ENCODE measurements at places on chromosomes 2 and 18. TPM values are rescaled to one million over a fixed set of nuclear protein-coding genes. Genes with fewer than 3 reads are reported as not detected.

DNA sequence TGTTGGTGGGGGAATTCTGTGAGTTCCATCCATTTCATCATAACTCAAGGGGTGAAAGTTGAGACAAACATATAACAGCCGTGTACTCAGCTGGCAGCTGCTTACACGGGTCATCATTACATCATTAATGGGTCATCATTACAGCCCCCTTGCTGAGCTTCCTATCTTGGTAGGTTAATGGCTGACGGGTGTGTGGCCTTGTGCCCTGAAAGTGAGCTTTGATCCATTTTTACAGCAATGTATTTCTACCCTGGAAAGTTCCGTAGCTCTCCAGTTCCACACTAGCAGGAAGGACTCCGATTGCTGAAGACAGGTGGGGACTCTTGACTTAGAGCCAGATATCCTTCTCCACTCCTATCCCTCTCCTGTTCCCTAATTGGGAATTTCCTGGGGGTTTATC is 105.2 kb upstream of the DLX2 start:
- no peak for DNase-seq

DNA sequence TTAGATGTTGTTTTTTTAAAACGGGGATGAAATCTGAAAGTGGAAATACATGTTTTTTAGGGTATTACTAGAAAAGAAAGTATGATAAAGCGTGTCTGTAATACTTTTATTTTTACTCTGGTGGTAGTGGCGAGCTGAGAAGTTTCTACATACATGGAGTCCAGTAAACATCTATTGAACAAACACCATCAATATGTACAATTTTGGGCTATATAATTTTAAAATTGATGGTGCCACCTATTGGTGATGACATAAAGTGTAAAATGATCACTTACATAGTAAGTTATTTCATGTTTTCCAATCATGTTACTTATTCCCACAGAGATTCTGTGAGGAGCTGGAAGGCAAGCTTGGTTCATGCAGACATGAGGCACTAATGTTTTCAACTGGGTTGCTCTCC is 31.5 kb upstream of the NFE2L2 start:
- DNase-seq: peak; percentile 39

Gene L3MBTL4
- 0.49 TPM for total RNA-seq

GRCh38 chr18:34738175-34738894 is 28.2 kb downstream of the DTNA start:
- no peak for DNase-seq

Gene ZDBF2
- total RNA-seq: 21.4 TPM

Gene SAG
- 0.06 TPM for total RNA-seq

Gene PPP1R7
- total RNA-seq: 61.3 TPM

- no peak for DNase-seq
These were observed 1094.7 kb upstream of the DDX18 start for GRCh38 chr2:116719836-116720235.

Gene OTX1
- total RNA-seq: not detected

DNA sequence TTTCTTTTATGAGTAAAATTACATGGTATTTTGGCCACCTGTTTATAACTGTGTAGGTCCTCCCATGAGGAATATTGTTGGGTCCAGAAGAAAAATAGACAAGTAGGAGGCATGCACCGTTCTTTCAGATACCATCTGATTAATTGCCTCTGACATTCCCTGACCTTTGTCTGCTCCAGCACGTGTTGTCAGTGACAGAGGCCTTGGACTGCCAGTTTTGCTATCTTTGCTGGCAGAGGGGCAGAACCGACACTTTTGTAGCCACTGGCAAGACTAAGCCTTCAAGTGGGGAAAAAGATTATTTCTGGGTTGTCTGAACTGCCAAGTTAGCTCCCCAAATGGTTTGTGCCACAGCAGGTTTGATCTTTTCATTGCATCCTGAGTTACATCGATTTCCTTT is 276.9 kb downstream of the CAMKMT start:
- DNase-seq: no peak

Gene SERPINB7
- not detected for total RNA-seq

Gene ARHGAP15
- total RNA-seq: 225 TPM

Gene DHX57
- total RNA-seq: 16.6 TPM

Gene HNRNPLL
- total RNA-seq: 105 TPM

DNA sequence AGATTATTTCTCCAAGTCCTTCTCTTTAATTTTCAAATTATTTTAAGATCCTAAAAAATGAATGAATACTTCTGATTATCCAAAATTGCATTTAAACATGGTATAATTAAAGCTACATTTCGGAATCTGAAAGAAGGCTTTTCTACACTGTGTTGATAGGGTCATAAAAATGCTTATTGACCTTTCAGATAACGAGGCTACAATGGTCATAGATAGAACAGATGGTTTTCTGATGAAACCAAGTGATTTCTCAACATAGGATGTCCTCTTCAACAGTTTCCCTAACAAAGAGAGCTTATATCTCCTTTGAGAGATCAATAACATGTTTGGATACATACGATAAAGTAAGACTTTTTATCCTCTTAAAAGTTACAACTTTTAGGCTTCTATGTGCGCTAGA is 201.1 kb downstream of the PTH2R start:
- DNase-seq: no peak

DNA sequence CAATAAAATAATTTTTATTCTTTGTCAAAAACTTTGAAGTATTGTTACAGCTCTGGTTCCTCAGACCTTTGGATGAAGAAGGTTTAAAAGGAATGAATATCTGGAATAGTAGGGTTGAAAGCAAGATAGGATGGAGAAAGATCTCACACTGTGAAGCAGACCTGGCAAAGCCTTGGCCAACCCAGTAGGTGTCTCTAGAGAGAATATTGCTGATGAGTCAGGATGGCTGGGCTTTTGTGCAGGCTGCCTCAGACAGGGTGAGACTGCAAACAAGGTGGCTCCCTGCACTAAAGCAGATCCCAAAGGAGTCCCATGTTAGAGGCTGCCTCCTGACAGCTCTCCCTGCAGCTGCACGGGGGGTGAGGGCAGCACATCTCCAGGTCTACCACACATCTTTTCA is 226.0 kb upstream of the ITGA4 start:
- no peak for DNase-seq

DNA sequence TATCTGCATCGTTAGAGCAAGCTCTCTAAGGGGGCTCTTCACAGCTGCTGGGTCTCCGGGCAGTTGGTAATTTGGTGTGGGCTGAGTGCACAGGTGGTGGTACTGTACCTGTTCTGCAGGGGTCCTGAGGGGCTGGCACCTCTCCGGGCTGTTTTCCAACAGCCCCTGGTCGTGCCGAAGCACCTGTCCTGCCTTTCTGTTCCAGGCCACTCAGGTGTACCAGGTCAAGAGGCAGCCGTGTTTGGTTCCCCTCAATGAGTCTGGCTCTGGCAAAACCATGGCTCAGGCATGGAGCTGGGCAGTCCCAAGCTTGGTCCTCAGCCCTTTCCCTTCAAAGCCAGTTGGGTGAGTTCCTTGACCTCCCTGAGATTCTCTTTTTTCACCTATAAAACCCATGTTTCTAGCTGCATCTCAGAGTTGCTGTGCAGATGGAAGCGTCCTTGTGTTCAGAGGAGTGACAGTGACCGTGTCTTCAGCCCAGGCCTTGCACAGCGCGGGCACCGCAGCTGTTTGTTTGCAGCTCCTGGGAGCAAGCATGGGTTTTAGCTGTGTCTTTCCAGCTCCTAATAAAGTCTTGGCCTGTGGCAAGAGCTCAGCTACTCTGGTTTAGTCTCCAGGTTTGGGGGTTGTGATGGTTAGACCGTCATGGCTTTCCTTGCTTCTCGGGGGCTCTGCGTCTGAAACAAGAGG is 110.9 kb downstream of the GLI2 start:
- no peak for DNase-seq

Gene AQP12B
- not detected for total RNA-seq

GRCh38 chr18:74115046-74115445 is 32.6 kb downstream of the FBXO15 start:
- no peak for DNase-seq

Gene SPAG16
- 6.3 TPM for total RNA-seq

Gene SPEG
- 8.8 TPM for total RNA-seq

Gene DLGAP1
- total RNA-seq: 0.17 TPM

Gene DOK1
- 34.8 TPM for total RNA-seq

DNA sequence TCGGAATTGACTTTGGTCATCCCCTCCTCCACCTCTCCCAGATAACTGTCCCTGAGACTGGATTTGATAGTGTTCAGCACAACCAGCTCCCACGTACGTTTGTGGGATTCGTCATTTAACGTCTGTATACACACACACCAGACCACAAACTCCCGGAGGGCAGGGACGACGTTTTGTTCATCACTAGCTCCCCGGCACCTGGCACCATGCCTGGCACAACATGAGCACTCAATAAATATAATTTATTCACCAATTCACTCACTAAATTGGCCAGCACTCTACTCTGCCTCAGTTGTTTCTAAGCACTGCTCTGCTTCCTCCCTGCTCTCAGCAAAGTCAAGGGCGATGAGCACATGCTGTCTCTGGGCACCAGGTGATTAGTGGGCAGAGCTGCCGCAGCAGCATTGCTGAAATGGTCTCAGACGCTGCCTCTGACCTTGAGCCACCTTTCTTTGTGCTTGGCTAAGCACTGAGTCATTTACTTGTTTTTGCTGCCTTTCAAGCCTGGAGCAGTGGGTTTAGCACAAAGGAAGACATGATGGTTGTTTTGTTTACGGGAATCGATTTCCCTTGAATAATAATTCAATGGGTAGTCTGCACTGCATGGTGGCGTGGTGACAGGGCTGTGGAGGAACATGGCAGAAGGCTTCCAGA is 19.3 kb upstream of the LOXHD1 start:
- DNase-seq: no peak

Gene ITPRID2
- 30.8 TPM for total RNA-seq

DNA sequence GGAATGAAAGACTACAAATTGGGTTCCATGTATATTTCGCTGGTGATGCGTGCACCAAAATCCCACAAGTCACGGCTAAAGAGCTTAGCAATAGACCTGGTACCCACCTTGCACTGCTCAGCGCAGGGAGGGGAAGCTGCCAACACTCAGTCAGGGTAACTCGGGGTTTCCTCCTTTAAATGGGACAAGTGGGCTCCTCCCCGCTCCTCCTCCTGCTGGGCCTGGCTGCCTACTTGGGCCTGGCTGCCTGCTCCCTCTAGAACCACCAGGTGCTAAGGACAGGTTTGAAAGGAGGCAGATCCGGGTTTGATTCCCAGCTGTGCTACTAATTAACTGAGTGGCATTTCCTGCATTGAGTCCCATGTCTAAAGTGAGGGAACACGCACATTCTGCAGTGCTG is 23.4 kb downstream of the MYO7B start:
- no peak for DNase-seq

DNA sequence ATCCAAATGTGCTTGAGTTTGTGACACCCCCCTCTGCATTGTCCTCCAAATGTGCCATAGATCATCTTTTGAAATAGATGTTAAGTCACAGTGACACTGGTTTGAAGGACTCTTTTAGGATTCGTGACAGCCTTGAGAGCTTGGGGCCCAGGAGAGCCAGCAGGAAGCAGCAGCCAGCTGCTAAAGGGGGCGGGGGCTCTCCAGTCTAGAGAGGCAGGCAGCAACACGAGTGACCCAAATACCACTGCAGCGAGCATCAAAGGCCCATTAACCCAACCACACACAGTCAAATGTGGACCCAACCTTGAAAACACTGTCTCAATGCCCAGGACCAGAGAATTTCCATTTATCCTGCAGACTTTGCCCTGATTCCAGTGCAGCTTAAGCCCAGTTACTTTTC is 75.6 kb downstream of the ZBTB7C start:
- no peak for DNase-seq

DNA sequence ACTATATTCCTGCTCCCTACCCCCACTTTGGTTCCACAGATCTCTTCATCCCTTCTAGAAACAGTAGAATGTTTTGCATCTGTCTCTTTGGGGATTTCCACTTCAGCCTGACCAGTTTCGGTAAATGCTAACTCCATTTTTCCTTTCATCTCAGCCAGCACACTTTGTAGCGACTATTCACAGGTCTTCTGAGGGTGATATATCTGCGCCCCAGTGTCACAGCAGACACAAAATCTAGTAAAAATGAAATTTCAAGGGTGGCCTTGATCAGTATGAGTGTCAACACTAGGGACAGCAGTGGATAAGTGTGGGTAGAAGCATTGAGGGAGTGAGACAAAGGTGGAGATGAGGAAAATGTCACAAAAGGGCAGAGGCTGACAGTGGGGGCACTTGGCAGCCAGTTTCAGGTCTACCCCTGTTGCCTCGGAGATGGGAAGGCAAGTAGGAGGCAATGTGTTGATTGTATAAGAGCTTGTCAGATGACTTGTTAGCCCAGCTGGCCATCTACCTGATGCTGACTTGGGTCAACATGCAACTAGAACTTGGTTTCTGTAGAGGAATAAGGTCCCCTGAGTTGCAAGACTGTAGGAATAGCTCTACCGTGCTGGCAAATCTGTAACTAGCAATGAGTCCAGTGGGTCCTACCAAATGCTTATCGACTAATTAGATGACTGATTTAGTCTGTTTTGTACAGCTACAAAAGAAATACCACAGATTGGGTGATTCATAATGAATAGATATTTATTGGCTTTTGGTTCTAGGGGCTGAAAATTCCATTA is 60.7 kb downstream of the CXCR4 start:
- DNase-seq: peak; percentile 42

GRCh38 chr2:46294176-46294836 is 2.9 kb upstream of the EPAS1 start:
- no peak for DNase-seq

- no peak for DNase-seq
These were observed 62.5 kb downstream of the PHLPP1 start for GRCh38 chr18:62777814-62778213.

GRCh38 chr2:123085484-123085883 is 939.6 kb upstream of the CNTNAP5 start:
- DNase-seq: no peak

GRCh38 chr2:73836141-73836943 is 7.6 kb downstream of the STAMBP start:
- DNase-seq: no peak

- DNase-seq: no peak
These were observed 213.6 kb downstream of the ATAD2B start for GRCh38 chr2:23713351-23713750.

GRCh38 chr2:39568561-39569006 is 97.1 kb upstream of the TMEM178A start:
- no peak for DNase-seq

Gene GNLY
- total RNA-seq: 17.2 TPM

GRCh38 chr2:206023183-206023582 is 62.8 kb downstream of the INO80D start:
- no peak for DNase-seq

Gene GREB1
- 0.19 TPM for total RNA-seq

- DNase-seq: no peak
These were observed 21.1 kb upstream of the IHH start for GRCh38 chr2:219081701-219082331.

Gene FSHR
- not detected for total RNA-seq

DNA sequence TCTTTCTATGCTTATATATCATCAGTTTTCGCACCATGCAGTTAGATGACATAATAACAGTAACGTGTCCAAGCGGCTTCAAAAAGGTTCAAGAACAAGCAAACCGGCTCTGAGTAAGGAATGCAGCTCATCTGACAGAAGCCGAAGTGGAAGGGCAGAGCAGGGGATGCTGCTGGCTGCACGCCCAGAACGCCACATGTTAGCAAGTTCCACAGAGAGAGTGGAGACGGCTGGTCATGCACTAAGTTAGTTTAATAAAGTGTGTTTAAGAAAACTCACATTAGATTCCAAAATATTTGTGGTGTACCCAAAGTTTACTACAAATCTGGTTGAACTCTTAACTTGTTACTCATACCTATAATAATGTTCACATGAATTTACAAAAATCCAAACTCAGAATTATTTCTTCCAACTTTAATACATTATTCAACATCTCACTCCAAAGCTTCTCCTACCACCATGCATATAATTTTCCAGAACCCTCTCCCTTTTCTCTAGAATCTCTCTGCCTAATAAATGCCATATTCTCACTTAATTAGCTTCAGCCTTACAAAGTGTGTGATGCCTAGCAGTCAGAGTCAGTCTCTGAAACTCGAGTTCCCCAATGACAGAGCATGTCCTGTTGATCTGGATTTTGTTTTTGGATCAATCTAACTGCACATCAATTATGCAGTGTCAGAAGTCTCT is 170.0 kb downstream of the DNAH7 start:
- no peak for DNase-seq

Measured in CD4-positive, alpha-beta memory T cell (primary cell).